ENCODE measurements at places on chromosomes 1 and 21. TPM values are rescaled to one million over a fixed set of nuclear protein-coding genes. Genes with fewer than 3 reads are reported as not detected.

PPFIA4 gene
- 33.4 TPM for total RNA-seq

CLEC20A gene
- not detected for total RNA-seq

REN gene
- not detected for total RNA-seq

NTMT2 gene
- total RNA-seq, result not detected

TEX38 gene
- not detected for total RNA-seq

TMCO4 gene
- total RNA-seq, result 16.1 TPM

- no peak for DNase-seq
Observed at GRCh38 chr1:97254731-97255463, 533.3 kb downstream of the PTBP2 start.

- DNase-seq, result no peak
Observed at GRCh38 chr1:204859861-204860267, 10.8 kb upstream of the NFASC start.

- DNase-seq, result no peak
Observed at GRCh38 chr1:220892997-220893700, 13.9 kb downstream of the HLX start.

- peak; percentile 2 for DNase-seq
Observed at GRCh38 chr1:29653886-29654450, 417.6 kb downstream of the PTPRU start.

DNA sequence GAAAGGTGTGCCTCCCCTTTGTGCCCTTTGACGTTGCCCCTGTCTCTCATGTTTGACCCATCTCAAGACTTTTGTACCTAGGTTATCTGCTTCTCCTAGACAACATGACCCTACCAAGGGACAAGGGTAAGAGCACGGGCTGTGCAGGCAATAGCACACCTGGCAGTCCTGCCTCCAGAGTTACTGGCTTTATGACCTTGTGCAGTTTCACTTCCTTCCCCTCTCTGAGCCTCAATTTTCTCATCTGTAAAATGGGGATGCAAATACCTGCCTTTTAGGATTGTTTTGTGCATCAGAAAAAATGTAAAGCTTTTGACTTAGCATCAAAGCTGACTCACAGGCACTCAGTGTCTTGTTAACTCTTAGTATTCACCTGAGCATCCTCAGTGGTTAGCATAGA, 36.4 kb downstream of the ELK4 start:
- no peak for DNase-seq

- DNase-seq, result no peak
Observed at GRCh38 chr1:95850763-95851162, 616.8 kb downstream of the RWDD3 start.

GRCh38 chr21:15842565-15842880, 112.7 kb downstream of the USP25 start:
- no peak for DNase-seq

DNA sequence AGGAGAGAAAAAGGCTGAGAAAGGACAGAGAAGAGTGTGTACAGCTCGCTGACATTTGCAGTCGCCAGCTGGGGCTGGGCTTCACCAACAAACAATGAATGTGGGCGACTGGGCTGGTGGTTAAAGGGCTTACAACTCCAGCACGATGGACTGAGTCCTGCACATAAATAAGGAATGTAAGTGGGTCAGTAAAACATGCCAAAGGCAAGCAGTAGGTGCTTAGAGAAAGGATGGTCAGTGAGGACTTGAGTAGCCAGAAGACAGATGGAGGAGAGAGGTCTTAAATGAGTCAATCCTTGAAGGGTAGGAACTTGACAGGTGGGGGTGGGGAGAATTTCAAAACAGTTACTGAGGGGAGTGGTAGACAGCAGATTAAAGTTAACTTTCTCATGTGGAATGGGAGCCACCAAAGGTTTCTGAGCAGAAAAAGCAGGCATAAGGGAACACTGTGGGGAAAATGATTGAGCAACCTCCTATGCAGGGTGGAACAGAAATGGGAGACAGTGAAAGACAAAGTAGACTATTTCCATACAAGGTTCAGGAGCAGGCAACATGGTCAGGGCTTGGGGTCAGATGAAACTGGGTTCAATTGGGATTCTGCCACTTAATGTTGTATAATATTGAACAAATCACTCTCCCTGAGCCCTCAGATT, 37.4 kb downstream of the GADD45A start:
- DNase-seq, result no peak

- no peak for DNase-seq
Observed at GRCh38 chr1:50605186-50605875, 182.1 kb upstream of the DMRTA2 start.

Data from activated T-helper 2 cell treated with anti-CD3 and anti-CD28 coated beads, Interferon-gamma antibody, Interleukin-2, Interleukin-4, amounts not matched to agents 10 μg/mL and 5 μg/mL and 100 μg/mL, durations not matched to agents 14 hours and 24 hours and 36 hours (primary cell).